ENCODE measurements at places on chromosomes 3 and 15.

- DNase-seq = no peak
These were observed 24.8 kb upstream of the CMTM7 start for GRCh38 chr3:32366638-32367397.

DNA sequence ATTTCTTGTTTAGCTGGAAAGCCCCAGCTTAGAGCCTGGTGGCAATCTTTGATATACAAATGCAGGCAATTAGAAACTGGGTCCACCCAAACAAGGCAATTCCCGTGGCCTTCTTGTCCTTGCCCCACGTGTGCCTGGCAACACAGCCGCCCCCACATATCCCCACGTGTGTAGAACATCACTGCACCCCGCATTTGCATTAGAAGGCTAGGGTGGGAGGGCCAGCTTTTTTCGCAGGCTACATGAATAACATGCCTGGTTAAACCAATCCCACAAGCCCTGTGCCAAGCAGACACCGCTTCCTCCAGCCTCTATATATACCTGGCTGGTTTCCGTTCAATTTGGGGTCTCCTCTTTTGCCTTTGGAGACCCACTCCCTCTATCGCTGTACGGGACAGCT, 250.2 kb downstream of the ZNF385D start:
- no peak for DNase-seq

DNA sequence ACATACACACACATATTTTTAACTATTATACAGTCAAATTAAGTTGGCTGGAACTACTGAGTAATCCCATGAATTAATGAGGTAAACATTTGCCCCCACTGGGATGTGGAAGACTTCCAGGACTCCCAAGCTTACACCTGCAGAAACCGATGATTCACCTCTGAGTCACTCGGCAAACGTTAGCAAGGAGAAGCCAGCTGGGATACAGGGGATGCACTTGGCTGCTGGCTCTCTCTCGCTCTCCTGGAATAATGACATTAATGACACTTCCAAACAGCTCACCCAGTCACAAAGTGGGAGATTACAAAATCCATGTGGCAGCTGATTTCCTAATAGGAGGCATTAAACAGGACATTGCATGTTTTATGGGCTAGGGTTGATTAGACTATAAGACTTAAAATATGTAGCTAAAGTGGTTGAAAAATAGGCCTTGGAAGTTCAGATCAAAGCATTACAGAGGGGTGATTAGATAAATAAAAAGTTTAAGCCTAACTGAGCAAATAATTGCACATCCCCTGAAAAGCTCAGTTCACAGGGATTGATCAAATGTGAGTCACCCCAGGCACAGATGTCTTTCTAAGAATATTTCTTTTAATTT, 500.9 kb downstream of the SOX2 start:
- DNase-seq = no peak

DNA sequence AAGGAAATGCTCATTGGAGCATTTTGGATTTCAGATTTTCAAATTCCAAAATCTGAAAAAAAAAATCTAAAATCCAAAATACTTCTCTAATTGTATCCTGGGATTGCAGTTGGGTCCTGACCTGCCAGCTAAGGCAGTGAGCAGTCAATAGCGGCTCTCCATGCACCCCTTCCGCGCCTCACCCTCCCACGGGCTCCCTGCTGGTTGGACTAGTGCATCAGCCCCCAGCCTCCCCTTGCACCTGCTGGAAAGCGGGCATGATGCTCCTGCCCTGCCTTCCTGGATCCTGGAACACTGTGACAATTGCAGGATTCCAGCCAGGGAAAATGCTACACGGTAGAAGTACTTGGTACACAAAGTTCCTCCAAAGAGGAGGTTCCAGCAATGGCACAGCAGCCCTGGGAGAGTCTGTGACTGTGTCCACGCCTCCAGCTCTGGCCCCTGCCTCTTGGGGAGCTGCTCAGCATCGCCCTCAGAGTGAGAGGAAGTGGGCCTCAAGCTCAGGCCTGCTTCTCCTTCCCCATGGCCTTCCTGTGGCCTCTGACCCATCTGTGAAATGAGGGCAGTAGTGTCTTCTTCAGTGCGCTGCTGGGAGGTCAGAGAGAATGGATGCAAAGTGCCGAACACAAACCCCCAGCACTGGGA, 39.5 kb upstream of the CHRNB4 start:
- DNase-seq = no peak

- no peak for DNase-seq
These were observed 212.4 kb upstream of the ADAMTS9 start for GRCh38 chr3:64900156-64900555.

GRCh38 chr15:90268415-90268814, 2.9 kb downstream of the NGRN start:
- no peak for DNase-seq

GRCh38 chr3:123658118-123658851, 73.4 kb upstream of the HACD2 start:
- DNase-seq = no peak

DNA sequence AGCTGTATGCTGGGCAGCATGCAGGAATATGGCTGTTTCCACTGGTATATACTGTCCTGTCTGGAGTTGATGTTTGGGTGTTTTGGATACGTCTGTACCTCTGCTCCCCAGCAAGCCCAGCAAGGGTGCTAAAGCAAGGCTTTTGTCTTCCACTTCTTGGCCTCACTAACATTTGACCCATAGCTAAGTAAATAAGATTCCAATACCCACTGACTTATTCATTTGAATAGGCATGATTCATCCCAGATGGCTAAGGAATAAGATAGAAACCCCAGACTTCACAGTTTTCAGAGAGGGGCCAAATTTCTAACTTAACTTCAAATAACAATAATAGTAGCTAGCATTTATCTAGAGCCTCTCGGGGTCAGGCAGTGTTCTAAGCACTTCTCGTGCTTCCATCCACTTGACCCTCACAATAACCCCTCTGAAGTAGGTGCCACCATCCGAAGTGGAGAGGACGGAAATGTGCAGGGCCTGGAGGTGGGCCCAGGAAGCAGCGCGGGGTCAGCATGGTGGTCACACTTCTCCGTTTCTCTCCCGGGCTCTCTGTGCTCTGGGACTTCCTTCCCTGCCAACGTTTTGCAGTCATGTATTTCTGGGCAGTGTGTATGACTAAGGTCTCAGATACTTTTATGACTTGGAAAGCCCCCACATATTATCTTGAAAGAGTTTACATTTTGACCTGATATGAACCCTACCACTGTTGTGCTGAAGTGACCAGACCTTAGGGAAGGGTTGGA, 39.3 kb downstream of the LRRK1 start:
- DNase-seq = no peak

DNA sequence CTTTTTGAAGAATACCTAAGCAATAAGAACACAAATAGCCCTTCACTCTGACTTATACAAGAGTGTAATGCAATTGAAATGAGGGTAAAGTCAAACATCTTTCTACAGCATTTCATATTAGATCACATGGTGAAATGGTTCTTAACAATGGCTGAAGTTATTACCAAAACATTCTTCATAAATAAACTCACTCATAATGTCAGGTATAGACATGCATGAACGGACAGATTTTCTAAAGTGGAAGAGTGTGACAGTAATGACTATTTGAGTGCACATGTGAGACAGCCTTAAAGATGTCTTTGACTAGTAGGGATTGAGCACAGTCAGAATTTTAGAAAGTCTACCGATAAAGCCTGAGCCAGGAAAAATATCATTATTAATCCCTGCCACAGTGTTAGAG, 471.0 kb downstream of the ZPLD1 start:
- no peak for DNase-seq

DNA sequence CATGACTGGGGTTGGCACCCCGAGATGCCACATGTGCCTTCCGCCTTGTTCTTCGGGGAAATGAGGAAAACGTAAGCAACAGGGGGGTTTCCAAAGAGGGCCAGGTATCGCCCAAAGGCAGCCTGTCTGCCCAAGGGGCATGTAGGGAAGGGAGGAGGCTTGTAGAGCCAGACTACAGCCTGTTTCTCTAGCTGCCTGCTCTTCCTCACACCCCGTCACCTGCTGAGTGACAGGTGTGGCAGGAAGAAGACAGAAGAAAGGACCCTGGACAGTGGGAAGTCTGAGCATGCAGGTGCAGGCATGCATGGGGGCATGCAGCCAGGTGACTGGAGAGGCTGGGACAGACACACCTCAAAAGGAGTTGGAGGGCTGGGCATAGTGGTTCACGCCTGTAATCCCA, 9.8 kb downstream of the PLA2G4E start:
- no peak for DNase-seq

GRCh38 chr15:67158367-67158766, 93.0 kb downstream of the SMAD3 start:
- no peak for DNase-seq

DNA sequence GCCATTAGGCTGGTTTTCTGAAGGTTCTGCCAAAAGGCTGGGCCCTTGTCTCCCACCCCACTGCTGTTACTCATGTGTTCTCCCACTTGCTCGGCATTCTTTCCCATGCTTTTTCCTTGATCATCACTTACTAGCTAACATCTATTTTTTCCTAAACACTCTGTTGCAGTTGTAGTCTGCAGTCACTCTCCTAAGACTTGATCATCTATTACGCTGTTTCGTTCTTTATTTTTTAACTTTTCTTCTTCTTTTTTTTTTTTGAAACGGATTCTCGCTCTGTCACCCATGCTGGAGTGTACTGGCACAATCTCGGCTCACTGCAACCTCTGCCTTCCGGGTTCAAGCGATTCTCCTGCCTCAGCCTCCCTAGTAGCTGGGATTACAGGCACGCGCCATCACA, 176.3 kb downstream of the IGF1R start:
- DNase-seq = no peak

GRCh38 chr3:72114773-72115172, 329.8 kb upstream of the PROK2 start:
- no peak for DNase-seq

DNA sequence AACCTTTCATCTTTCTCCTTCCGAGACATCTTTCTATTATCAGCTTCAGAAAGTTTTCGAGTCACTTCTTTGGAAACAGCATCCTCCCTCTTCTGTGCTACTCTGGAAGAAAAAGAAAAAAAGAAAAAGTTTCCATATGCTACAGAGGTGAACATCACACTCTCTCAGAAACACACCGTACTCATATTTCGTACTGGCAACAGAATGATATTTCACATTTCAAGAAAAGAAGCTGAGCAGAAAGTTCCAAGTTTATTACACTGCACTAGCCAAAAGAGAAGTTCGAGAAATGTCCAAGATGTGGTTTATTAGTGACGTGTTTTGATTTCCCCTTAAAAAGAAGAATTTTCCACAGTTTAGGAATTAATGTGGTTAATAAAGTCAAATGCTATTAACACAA, 6.0 kb downstream of the SSR3 start:
- DNase-seq = no peak

GRCh38 chr15:57057134-57057930, 138.9 kb downstream of the TCF12 start:
- DNase-seq = no peak

GRCh38 chr15:96320703-96321638, 9.5 kb upstream of the NR2F2 start:
- no peak for DNase-seq

DNA sequence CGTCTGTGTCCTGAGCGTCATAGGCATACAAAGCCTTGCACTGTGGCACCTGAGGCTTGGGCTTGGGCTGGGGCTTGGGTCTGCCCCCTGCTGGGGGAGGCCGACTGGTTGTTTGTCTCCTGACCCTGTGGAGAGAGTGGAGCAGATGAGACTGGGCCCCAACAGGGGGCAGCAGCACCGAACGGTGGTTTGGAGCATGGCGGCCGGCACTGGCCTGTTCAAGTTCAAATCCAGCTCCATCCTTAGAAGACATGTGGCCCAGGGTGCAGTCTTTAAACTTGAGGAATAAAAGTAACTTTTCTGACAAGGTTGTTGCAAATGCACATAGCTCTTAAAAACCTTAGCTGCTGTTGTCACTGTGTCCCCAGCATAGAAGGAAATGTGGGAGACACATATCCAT, 33.3 kb downstream of the CCNB2 start:
- peak; percentile 33 for DNase-seq

DNA sequence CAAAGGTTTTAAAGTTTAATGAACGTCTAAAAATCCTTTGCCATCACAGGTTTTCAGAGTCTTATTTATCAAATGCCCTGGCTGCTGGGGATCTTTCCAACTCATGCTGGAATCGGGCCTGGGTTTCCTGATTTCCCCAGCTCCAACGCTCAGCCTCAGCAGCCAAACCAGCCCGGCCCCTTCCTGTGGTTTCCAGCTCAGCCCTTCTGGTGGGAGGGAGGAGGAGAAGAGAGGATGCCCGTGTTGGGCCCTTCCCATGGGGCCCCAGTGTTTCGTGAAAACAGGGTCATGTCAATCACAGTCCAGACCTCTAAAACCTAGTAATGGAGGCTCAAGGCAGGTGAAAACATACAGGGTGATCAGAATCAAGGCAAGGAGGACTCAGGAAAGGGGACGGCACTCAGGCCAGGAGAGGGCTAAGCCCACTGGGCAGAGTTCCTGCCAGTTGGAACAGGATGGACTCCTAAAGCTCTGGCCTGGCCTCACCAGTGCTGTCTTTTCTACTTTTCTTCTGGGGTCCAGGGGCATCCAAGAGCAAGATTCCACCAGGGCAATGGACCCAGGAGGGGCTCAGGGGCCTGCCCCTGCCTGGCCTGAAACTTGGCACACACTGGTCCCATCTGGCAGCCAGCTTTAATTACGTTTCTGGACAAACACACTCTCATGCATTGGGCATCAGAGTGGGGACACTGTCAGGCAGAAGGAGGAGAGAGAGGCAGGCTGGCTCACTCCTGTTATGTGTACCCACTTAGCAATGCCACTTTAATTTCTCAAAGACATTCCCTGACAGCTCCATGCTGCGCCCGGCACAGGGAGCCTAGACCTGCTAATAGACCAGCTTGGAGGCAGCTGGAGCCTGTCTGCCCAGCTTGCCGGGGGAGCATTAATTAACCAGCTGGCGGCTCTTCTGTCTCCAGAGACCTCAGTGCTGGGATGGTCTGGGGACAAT, 194.6 kb downstream of the FAM43A start:
- no peak for DNase-seq

DNA sequence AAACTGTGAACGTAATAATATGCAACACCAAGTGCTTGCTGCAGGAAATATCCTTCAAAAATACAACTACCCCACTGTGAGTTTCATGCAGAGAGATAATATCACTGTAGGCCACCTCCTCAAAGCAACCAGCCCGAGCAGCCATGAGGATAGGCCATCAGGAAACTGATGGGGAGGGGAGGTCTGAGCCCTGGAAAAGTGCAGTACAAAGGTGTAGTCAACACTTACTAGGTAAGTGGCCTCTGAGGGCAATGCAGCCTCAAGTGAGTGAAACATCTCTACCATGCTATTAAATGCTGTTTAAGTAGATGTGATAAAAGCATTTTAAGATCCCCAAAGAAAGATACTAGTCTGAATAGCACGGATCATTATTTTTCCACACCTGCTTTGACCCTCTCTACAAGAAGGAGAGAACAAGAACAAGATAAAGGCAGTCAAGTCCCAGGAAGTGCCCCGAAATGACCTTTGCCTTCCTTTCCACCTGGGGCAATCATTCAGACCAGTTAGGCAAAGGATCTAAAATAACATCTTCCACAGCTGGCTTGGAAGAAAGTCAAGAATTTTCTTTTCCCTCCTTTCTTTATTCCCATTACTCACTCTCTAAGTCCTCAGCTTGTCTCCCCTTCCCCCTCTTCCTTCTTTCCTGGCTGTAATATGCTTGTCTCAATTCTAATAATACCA, 62.8 kb downstream of the FMN1 start:
- DNase-seq = no peak

Measured in activated T-helper 9 cell treated with anti-CD3 and anti-CD28 coated beads, Interleukin-2, amount 50 U/mL, for 16 hours (primary cell).